NCI-H1048 (cell line): ENCODE measurements at places on chromosomes 2 and 18.

DNA sequence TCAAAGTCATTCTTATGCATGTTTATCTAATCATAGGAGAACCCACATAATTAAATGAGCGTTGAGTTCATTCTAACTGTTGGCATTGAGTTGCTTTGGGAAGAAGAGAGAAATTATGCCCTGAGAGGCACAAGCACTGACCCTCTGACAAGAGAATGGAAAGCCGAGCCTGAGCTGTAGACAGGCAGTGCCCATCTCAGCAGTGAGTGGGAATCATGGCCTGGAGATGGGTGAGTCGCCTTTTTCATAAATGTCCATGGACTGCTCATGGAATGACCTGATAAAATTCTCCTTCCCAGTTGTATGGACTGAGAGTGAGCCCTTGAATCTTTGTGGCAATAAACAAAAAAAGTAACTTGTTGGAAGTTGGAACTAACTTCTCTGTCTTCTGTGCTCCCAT, 21.4 kb upstream of the MYO3B start:
- no peak for DNase-seq

DNA sequence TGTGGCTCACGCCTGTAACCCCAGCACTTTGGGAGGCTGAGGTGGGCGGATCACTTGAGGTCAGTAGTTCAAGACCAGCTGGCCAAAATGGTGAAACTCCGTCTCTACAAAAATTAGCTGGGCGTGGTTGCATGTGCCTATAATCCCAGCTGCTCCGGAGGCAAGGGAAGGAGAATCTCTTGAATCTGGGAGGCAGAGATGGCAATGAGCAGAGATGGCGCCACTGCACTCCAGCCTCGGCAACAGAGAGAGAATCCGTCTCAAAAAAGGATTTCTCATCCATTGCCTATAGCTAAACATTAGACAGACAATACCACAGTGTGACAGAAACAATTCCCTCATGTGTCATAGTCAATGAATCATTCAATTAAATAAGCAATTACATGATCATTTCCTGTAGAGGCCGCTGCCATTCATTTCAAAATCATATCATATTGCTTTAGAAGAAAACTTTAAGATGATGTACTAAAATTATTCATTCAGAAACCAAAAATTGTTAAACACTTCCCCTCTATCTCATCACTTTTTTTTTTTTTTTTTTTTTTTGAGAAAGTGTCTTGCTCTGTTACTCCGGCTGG, 69.5 kb upstream of the TGIF1 start:
- no peak for DNase-seq

- no peak for DNase-seq
Observed at GRCh38 chr2:236352761-236353593, 88.8 kb upstream of the ASB18 start.

DNA sequence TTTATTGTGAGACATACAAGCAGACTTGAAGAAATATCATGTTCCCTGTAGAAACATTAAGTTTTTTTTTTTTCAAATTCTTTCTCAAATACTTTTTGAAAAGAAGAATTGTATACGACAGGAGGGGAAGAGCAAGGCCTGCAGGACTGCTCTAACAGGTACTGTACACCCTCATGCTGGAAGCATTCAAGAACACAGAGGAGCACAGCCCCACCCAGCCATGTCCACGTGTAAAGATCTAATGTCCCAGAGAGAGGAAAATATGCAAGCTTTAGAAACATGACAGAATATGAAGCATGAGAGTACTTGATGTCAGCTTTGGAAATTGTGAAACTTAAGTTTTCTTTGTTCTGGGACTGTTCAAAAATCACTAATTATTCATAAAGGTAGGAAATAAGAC, 191.6 kb downstream of the TTC32 start:
- DNase-seq, result no peak

DNA sequence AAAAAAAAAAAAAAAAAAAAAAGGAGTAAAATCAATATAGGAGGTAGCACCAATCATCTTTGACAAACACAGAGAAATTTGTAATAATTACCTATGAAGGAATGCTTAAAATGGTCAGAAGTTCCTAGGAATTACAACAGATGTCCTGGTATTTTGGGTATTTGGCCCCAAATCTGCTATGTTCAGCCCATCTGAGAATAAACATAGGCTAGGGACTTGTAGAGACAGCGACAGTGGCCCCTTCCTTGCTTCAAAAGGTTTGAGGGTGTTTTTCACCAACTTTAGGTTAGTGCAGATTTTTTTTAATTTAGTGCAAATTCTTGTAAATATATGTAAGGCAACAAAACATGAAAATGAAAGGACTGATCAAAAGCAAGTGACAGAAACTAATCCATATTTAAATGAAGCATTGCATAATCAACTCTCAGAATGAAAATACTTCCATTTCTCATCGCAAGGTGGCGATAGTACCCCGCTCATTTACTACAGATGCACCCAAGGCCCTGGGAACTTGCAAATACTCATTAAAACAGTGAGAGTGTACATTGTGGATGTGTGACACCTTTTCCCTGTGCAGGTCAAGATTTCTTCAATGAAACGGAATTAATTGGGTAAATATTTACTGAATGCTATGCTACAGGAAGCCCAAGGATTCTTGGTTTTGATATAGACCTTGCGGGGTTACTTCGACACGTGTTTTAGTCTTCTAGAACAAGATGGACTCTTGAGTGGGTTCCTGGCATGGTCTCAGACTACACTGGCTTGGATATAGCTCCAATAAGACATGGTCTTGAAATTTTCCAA, 44.6 kb downstream of the FAM124B start:
- no peak for DNase-seq

DNA sequence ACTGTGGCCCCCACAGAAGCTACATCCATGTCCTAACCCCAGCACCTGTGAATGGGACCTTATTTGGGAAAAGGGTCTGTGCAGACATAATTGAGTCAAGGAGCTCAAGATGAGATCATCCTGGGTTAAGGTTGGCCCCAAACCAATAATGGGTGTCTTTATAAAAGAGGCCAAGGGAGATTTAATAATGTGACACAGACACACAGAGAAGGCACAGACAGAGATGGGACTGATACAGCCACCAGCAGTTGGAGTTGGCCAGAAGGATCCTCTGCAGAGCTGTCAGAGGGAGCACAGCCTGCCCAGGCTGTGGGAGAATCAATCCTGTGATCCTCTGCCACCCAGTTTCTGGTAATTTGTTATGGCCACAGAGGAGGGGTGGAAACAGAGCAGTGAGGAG, 26.0 kb downstream of the SNORC start:
- no peak for DNase-seq

DNA sequence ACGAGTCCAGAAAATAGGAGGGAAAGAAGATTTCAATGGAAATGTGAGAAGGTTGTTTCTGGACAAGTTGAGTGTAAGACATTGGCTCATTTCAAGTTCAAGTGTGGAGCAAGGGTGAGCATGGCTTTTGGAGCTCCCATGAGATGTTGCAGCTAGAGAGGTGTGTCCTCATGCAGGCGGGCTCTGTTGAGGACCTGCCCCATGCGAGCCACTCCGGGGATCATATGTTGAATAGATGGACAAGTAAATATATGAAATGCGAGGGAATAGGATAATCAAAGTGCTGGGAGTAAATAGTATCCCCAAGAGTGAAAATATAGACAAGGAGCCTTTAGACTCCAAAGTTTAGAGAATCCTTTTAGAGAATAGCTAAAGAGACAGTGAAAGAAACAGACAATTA, 200.4 kb upstream of the NRP2 start:
- DNase-seq, result no peak

GRCh38 chr2:23617811-23618215, 232.8 kb downstream of the KLHL29 start:
- no peak for DNase-seq

- DNase-seq, result no peak
Observed at GRCh38 chr2:100814453-100814852, 5.5 kb upstream of the NPAS2 start.

GRCh38 chr2:222736301-222736700, 64.8 kb downstream of the MOGAT1 start:
- no peak for DNase-seq

- no peak for DNase-seq
Observed at GRCh38 chr2:204370172-204370718, 175.0 kb upstream of the PARD3B start.

DNA sequence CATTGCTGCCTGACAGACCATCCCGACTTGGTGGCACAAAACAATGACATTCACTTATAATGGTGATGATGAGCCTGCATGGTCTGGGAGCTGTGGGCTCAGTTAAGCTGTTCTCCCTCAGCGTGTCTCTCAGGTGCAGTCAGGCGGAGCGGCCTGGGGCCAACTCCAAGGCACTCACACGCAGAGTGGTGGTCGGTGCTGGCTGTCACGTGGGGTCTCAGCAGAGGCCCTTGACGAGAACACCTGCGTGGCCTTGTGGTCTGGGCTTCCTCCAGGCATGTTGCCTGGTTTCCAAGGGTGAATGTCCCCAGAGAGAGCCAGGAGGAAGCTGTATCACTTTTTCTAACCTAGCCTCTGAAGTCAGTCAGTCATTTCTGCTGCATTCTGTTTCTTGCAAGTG, 29.8 kb downstream of the ARMC9 start:
- DNase-seq, result no peak

- DNase-seq, result peak; percentile 21
Observed at GRCh38 chr18:26863122-26863879, 2.2 kb downstream of the AQP4 start.

GRCh38 chr2:48264627-48265026, 265.3 kb upstream of the STON1 start:
- no peak for DNase-seq

- no peak for DNase-seq
Observed at GRCh38 chr2:65671670-65672242, 239.4 kb upstream of the SPRED2 start.

- no peak for DNase-seq
Observed at GRCh38 chr18:65761636-65762295, 11.0 kb downstream of the CDH7 start.

GRCh38 chr2:10284108-10284870, 18.4 kb upstream of the HPCAL1 start:
- no peak for DNase-seq

GRCh38 chr2:195514365-195514764, 142.7 kb upstream of the SLC39A10 start:
- DNase-seq, result no peak

DNA sequence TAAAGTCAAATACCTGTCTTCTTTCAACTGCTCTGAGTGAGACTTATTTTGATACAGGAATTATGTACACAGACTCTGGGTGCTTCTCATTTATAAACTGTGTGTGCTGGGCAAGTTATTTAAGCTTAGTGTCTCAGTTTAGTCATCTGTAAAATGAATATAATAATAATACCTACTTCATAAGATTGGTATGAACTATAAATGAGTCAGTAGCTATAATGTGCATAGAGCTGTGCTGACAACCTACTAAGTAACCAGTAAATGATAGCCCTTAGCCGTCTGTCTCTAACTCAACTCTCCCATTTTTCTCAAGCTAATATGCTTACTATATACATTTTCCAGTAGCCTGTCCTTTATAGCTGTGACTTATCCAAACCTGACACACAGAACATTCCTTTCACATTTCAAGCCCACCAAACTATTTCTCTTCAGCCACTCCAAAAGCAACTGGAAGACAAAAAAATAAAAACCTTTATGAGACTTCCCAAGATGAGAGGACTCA, 319.8 kb downstream of the ETAA1 start:
- DNase-seq, result no peak

GRCh38 chr2:146477383-146477782, 1367.4 kb upstream of the ACVR2A start:
- no peak for DNase-seq

- no peak for DNase-seq
Observed at GRCh38 chr2:25821225-25822056, 56.8 kb downstream of the ASXL2 start.

- DNase-seq, result no peak
Observed at GRCh38 chr2:182920631-182921056, 54.2 kb upstream of the FRZB start.

- no peak for DNase-seq
Observed at GRCh38 chr2:151860210-151860609, 32.0 kb upstream of the ARL5A start.

DNA sequence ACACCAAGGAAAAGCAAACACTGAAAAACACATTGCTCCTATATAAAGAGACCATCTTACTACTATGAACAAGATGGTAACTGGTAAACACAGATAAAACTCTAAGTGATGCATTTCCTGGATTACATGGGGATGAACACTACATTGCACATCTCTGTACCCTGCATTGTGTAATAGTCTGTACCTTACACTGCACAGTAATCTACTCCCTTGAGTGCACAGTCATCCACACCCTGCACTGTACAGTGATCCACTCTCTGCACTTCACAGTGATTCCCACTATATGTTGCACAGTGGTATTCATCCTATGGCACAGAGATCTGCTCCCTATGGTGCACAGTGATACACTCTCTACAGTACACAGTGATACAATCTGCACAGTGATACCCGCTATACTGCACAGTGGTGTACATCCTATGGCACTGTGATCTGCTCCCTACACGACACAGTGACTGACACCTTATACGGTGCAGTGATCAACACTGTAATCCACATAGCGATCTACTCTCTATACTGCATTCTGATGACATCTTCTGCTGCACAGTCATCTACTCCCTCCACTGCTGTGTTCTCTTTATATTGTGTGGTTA, 462.2 kb upstream of the RGPD4 start:
- no peak for DNase-seq

GRCh38 chr2:236175548-236176150, 7.5 kb upstream of the GBX2 start:
- no peak for DNase-seq

GRCh38 chr2:3478846-3479385, 40.4 kb downstream of the ADI1 start:
- no peak for DNase-seq

GRCh38 chr2:128384446-128384845, 65.8 kb upstream of the HS6ST1 start:
- DNase-seq, result no peak

DNA sequence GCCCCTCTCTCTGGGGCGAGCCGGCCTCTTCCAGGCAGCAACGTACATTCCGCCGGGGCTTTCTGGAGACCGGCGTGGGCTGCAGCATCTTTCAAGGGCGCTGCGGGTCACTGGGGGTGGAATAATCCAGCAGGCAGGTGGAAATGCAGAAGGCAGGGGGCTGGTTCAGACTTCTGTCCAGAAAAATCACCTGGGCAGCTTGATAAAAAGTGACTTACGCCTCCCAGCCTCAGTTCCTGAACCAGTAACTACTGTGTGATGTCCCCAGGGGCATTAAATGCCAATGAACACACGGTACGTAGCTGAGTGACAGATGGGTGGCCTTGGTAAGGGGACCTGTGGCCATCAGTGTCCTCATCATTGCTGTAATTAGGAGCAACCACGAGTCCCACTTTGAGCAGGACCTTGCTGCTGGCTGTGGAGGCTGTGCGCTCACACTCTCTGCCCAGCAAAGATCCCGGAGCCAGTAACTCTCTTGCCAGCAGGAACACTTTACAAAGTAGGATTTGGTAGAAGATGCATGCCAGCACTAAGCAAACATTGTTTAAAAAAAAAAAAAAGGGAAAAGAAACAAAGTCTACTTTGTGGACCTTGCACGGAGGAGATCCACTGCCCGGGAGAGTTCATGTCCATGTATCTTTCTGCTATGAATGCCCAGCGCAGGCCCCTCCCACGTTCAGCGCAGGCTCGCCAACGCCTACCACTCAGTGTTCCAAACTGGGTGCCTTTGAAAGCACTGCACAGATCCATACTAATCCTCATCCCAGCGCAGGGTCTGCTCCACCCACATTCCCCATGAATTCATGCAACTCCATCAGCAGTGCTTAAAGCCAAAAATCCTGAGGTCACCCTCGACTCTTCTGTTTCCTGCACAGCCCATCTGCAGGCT, 177.3 kb downstream of the HDAC4 start:
- no peak for DNase-seq
